ENCODE measurements at places on chromosomes 3 and 15. TPM values are rescaled to one million over a fixed set of nuclear protein-coding genes. Genes with fewer than 3 reads are reported as not detected.

Gene ARPP19
- total RNA-seq: 84.9 TPM

Gene APBA2
- 4.1 TPM for total RNA-seq

Gene ZNF106
- 54.5 TPM for total RNA-seq

Gene C3orf62
- 3.3 TPM for total RNA-seq

Gene FRMD5
- total RNA-seq: 3.1 TPM

Gene TMEM207
- not detected for total RNA-seq

Gene UACA
- 107 TPM for total RNA-seq

Gene HEXA
- 105 TPM for total RNA-seq

Gene C15orf62
- not detected for total RNA-seq

Gene CFAP100
- total RNA-seq: not detected

Gene ESYT3
- 9.4 TPM for total RNA-seq

GRCh38 chr3:124455891-124456290 lies 274.4 kb upstream of the UMPS start:
- no peaks in the 10 kb centered on the region for H3K27me3 ChIP-seq
- no peak overlapping the region for H3K27ac ChIP-seq
- H3K36me3 ChIP-seq: no peaks in the 10 kb centered on the region
- no peak overlapping the region for H3K4me3 ChIP-seq
- no peaks in the 10 kb centered on the region for H3K4me1 ChIP-seq

- no peaks in the 10 kb centered on the region for H3K4me1 ChIP-seq
- no peak overlapping the region for H3K4me3 ChIP-seq
- DNase-seq: no peak
- no peaks in the 10 kb centered on the region for H3K27me3 ChIP-seq
Observed at GRCh38 chr15:31245135-31245689, 81.4 kb upstream of the KLF13 start.

- H3K4me3 ChIP-seq: no peak overlapping the region
- no peaks in the 10 kb centered on the region for H3K36me3 ChIP-seq
- no peaks in the 10 kb centered on the region for H3K27me3 ChIP-seq
- H3K4me1 ChIP-seq: no peaks in the 10 kb centered on the region
- H3K27ac ChIP-seq: no peak overlapping the region
- DNase-seq: no peak
Observed at GRCh38 chr15:70528270-70528706, 235.1 kb downstream of the UACA start.

- no peak for DNase-seq
- no peak overlapping the region for H3K4me3 ChIP-seq
- no peaks in the 10 kb centered on the region for H3K27me3 ChIP-seq
- H3K4me1 ChIP-seq: peaks cover 12% of the 10 kb centered on the region
Observed at GRCh38 chr3:129402616-129403015, 25.8 kb downstream of the EFCAB12 start.

DNA sequence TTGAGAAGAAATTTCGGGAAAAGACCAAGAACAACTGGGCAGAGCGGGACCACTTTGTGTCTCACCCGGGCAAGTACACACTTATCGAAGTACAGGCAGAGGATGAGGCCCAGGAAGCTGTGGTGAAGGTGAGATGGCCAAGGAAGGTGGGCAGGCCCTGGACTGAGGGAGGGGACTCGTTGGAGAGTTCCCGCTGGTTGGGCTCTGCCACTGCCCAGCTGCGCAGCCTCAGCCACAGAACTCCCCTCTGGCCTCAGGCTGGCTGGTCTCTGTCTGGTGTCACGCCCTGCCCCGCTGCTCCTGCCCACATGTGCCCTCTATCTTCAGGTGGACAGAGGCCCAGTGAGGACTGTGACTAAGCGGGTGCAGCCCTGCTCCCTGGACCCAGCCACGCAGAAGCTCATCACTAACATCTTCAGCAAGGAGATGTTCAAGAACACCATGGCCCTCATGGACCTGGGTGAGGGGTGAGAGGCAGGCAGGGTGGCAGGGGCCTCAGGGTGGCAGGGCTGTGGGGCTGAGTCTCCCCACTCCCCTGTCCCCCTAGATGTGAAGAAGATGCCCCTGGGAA lies 2.4 kb downstream of the PARP3 start:
- H3K4me3 ChIP-seq: no peak overlapping the region
- no peaks in the 10 kb centered on the region for H3K27me3 ChIP-seq
- no peak for DNase-seq
- no peak overlapping the region for H3K27ac ChIP-seq

GRCh38 chr3:52313188-52313773 lies 2.8 kb upstream of the DNAH1 start:
- H3K4me3 ChIP-seq: no peak overlapping the region
- peaks cover 5% of the 10 kb centered on the region for H3K27me3 ChIP-seq

DNA sequence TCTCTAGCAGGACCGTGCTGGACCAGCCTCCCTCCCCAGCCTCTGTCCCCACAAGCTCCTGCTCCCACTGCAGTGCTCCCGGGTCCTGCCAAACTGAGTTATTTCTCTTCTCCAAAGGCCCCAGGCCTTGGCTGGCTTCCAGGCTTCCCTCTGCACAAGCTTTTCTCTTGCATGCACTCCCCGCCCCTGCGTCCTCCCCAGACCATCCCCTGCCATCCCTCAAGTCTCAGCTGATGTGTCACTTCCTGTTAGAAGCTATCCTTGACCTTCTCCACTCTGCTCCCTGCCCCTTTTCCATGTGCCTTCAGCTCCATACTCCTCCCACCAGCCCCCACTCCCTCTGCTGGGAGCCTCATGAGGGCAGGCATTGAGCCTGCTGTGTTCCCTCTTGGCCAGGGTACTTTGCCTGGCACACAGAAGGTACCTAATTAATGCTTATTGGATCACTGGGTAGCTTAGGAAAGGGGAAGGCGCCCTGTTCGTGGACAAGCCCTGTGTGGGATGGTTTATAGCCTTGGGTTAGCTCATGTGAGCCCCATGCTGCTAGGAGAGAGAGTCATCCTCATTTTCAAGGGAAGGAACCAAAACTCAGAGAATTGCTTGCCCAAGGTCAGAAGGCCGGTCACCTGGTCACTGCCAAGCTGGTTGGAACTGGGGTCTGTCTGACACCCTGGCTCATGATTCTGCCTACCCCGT lies 56.4 kb downstream of the FEM1B start:
- no peak for DNase-seq
- no peaks in the 10 kb centered on the region for H3K36me3 ChIP-seq
- H3K4me1 ChIP-seq: peaks cover 16% of the 10 kb centered on the region

- no peaks in the 10 kb centered on the region for H3K36me3 ChIP-seq
- no peak for DNase-seq
- H3K27me3 ChIP-seq: no peaks in the 10 kb centered on the region
- no peaks in the 10 kb centered on the region for H3K4me1 ChIP-seq
- H3K4me3 ChIP-seq: no peak overlapping the region
Observed at GRCh38 chr3:122443090-122443489, 27.2 kb upstream of the WDR5B start.

DNA sequence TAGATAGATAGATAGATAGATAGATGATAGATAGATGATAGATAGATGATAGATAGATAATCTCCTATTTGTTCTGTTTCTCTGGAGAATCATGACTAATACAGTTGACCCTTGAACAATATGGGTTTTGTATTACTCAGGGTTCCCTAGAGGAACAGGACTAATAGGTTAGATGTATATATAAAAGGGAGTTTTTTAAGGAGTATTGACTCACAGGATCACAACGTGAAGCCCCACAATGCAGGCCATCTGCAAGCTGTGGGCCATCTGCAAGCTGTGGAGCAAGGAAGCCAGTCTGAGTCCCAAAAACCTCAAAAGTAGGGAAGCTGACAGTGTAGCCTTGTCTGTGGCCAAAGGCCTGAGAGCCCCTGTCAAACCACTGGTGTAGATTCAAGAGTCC lies 67.6 kb downstream of the PYDC2 start:
- no peak overlapping the region for H3K4me3 ChIP-seq
- DNase-seq: no peak
- H3K4me1 ChIP-seq: no peaks in the 10 kb centered on the region
- H3K27ac ChIP-seq: no peak overlapping the region
- H3K36me3 ChIP-seq: no peaks in the 10 kb centered on the region
- H3K27me3 ChIP-seq: no peaks in the 10 kb centered on the region

DNA sequence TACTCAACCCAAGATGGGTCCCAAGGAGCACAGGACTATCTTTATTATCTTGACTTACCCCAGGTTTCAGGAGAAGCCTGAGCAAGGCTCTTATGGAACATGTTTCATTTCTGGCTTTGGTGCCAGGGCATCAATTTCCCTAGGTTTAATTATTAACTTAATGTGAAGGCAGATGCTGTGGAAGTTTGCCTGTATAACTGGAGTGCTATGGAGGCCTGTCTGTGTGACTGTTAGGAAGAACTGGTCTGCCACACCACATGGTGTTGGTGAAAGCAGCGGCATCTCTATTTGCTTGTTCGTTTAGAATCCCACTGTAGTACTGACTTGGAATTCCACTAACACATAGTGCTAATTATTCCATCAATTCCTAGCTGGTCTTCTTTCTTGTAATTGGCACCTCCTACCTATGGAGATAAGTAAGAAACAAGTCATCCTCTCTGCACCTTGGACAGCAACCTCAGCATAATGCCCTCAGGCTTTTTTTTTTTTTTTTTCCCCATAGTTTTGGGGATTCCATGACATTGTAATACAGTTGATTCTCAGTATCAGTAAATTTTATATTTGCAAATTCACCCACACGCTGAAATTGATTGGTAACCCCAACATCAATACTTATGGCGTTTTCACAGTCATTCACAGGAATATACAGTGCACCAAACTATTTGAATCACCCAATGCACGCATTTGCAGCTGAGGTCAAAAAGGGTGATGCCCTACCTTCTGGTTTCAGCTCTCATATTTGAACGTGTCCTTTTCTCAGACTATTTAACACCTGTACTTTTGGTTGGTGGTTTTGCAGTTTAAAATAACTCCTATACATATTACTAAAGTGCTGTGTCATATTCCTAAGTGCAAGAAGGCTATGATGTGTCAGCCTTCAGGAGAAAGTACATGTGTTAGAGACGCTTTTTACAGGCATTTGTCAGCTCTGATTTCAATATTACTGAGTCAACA lies 772.8 kb upstream of the LMCD1 start:
- no peaks in the 10 kb centered on the region for H3K27me3 ChIP-seq
- H3K4me3 ChIP-seq: no peak overlapping the region
- no peak overlapping the region for H3K27ac ChIP-seq

- no peaks in the 10 kb centered on the region for H3K27me3 ChIP-seq
- H3K4me1 ChIP-seq: peaks cover 15% of the 10 kb centered on the region
- DNase-seq: no peak
- no peak overlapping the region for H3K27ac ChIP-seq
- H3K36me3 ChIP-seq: no peaks in the 10 kb centered on the region
Observed at GRCh38 chr15:40595773-40596172, 1.7 kb downstream of the KNL1 start.

DNA sequence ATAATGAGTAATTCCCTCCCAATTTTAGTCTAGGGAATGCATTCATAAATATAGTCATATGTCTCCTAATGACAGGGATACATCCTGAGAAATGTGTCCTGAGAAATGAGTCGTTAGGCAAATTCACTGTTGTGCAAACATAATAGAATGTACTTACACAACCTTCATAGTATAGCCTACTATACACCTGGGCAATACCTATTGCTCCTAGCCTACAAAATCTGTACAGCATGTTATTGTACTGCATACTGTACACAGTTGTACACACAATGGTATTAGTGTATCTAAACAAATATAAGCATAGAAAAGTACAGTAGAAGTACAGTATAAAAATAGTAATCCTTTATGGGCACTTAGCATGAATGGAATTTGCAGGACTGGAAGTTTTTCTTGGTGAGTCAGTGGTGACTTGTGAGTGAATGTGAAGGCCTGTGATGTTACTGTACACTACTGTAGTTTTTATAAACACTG lies 6.6 kb downstream of the DTWD1 start:
- no peak overlapping the region for H3K4me3 ChIP-seq
- H3K27ac ChIP-seq: no peak overlapping the region
- H3K36me3 ChIP-seq: no peaks in the 10 kb centered on the region
- no peaks in the 10 kb centered on the region for H3K4me1 ChIP-seq

GRCh38 chr3:186142393-186142932 lies 33.6 kb upstream of the ETV5 start:
- H3K4me3 ChIP-seq: no peak overlapping the region
- no peaks in the 10 kb centered on the region for H3K36me3 ChIP-seq
- H3K27ac ChIP-seq: no peak overlapping the region
- H3K27me3 ChIP-seq: no peaks in the 10 kb centered on the region
- no peaks in the 10 kb centered on the region for H3K4me1 ChIP-seq

DNA sequence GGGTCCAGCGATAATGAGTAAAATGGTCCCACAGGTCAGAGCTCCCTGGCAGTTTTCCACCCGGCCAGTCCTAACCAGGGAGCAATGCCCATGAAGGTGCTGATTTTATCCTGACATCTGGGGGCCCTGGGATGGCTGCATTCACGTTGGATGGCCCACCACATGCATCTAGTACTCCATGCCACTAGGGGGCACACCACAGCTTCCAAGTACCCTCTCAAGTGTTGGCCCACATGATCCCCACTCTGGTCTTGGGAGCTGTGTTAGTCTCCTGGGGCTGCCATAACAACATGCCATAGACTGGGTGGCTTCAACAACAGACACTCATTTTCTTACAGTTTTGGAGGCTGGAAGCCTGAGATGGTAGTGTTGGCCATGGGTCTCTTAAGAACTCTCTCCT lies 225.5 kb downstream of the SLCO3A1 start:
- no peak overlapping the region for H3K4me3 ChIP-seq
- no peak overlapping the region for H3K27ac ChIP-seq
- peaks cover 3% of the 10 kb centered on the region for H3K4me1 ChIP-seq
- H3K27me3 ChIP-seq: no peaks in the 10 kb centered on the region
- no peak for DNase-seq

DNA sequence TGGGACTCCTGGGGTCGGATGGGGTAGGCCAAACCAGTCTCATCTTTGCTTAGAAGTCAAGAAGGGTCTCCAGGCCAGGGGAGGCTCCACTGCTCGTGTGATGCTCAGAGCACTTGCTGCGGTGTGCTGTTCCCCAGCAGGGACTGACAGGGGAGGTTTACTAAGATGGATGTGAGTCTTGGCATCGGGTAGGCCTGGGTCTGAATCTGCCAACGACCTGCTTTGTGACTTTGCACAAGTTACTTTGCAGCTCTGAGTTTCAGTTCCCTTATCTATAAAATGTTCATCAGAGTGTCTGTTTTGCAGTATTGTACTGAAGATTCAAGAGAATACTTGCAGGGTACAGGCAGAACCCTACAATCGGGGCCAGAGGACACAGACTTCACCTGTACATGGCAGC lies 17.3 kb upstream of the CDCP1 start:
- no peaks in the 10 kb centered on the region for H3K36me3 ChIP-seq
- DNase-seq: no peak
- peaks cover 6% of the 10 kb centered on the region for H3K4me1 ChIP-seq
- H3K27me3 ChIP-seq: no peaks in the 10 kb centered on the region

GRCh38 chr15:75849167-75849566 lies 5.9 kb downstream of the UBE2Q2 start:
- H3K4me3 ChIP-seq: no peak overlapping the region
- no peak overlapping the region for H3K27ac ChIP-seq
- no peaks in the 10 kb centered on the region for H3K4me1 ChIP-seq
- DNase-seq: no peak
